ENCODE measurements at places on chromosomes 6 and 20.
A peak's percentile ranks its signal among the peaks of the same experiment; 100 is the strongest.

DNA sequence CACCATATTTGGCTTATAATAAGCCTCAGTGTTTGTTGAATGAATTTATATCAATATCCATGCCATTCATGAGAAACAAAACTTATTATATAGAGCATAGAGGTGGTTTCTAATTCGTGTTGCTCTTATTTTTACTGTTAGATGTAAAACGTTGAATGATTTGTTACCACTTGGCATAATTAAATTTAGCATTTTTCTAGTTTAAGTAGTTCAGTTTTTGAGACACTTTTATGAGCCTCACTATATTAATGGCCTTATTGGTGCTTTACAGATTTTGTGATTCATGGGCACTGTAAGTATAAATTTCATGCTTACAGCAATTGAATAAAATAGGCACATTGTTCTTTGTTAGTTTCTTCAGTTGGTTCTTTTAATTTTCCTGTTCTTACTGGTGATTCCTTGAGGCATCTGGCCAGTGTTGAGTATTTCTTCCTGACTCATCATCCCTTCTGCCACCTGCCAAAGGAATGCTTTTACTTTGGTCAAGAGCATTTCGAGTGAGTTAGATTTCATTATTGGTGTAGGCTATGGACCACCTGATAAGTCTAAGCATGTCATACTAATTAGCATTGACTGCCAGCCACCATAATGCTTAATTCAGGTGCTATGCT is 34.8 kb downstream of the CDKAL1 start:
- DNase-seq: no peak

DNA sequence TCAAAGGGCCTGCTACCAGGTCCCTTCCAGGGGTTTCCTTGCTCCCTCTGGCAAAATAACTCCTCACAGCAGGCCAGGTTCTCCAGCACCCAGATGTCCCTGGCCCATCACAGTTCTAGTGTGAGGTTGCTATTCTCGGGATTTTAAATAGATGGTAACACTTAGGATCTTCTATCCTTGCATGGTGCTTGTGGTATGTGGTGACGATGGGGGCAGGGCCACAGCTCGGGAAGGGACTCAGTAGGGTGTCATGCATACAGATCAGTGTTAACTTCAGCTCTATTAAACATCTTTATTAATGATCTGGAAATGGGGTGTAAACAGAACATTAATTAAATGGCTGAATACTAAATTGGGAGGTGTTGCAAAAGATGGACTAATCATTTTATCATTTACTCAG is 323.8 kb downstream of the QKI start:
- DNase-seq: no peak

DNA sequence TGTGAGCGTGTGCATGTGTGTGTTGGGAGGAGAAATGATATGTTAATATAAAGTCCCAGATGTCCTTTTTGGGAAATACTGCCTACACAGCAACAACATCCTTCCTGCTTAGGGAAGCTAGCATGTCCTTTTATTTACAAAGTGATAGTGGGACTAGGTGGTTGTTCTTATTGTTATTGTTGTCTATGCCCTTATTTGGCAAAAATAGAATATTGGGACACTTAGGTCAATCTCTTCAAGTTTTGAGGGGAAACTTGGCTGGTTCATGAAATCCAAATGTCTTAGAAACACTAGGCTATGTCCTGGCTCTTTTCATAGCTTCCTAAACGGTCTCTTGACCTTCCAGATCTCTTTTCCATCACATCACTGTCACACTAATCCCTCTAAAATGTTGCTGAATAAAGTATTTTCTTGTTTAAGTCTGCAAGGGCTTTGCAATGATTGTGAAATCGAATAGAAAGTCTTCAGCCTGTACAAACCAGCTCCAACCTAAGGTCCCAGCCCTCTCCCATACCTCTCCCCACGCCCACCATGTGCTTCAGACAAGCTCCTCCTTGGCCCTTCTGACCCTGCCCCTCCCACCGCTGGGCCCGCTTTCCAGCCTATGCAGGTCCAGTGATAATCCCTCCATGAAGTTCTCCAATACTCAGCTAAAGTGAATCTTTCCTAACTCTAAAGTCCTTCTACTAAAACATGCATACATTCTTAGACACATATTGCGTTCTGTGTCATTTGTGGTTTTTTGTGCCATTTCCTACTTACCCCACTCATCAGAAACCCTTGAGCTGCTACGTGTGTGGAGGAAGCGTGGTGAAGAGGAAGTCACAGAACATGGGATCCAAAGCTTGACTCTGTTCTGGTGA is 205.1 kb downstream of the LY86 start:
- DNase-seq: no peak

DNA sequence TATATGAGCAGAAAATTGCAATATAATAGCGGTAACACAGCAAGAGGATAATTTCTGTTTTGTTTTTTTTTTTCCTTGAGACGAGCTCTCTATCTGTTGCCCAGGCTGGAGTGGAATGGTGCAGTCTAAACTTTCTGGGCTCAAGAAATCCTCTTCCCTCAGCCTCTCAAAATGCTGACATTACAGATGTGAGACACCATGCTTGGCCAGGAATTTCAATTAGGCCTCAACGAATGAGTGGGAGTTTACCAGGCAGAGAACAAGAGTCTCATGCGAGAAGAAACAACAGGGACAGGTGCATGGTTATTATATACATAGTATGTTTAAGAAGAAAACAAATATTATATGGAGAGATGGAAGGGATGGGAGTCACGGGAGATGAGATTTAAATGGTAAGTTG is 111.4 kb downstream of the ATXN1 start:
- DNase-seq: no peak

DNA sequence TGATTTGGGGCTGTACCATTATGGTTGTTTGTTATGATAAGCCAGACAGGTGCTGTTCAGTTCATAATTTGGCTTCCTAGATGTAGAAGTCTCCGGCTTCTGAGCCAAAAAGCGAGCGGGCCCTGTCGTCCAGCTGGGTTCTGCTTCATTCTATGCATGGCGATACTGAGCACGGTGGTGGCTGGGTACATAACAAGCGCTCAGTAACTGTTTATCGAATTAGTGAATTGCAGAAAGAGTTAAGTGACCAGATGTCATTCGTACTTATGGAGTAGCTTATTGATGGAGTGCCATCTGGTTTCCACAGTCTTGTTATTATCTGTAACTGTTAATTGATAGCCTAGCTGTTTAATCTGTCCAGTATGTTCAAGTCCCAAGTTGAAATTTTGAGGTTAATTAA is 85.0 kb downstream of the DTD1 start:
- DNase-seq: no peak

GRCh38 chr20:3815703-3816315 is 4.5 kb upstream of the AP5S1 start:
- peak; percentile 76 for DNase-seq

- DNase-seq: no peak
These were observed 102.1 kb downstream of the KCNB1 start for GRCh38 chr20:49380337-49380780.

DNA sequence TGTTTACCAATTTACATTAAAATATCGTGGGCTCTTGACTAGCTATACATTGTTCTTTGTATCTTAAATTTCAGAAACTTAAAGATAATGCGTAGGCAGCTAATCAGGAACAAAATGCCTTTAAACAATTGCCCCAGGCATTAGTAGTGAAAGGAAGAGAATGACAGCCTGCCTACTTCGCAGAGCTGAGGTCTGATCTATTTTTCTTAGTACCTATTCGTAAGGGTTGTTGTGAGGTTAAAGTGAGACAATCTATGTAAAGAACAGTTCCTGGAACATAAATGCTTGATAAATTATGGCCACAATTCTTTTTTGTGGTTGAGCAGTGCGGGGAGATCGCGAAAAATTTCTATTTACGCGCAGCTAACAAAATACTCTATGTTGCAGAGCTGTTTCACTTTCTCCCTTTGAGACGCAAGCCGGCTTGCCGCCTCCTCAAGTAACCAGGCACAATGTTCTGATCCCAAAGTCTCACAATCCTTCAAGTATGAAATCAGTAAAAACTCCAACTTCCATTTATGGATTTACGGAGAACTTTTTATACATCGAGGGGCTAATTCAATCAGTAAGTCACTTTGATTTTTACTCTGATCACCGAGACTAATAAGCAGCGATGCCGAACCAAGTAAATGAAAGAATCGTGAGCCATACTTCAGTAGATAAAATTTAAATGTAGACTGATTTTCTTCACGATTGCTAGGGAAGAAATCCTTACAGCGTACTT is 878 bp upstream of the PNRC1 start:
- DNase-seq: peak; percentile 58

DNA sequence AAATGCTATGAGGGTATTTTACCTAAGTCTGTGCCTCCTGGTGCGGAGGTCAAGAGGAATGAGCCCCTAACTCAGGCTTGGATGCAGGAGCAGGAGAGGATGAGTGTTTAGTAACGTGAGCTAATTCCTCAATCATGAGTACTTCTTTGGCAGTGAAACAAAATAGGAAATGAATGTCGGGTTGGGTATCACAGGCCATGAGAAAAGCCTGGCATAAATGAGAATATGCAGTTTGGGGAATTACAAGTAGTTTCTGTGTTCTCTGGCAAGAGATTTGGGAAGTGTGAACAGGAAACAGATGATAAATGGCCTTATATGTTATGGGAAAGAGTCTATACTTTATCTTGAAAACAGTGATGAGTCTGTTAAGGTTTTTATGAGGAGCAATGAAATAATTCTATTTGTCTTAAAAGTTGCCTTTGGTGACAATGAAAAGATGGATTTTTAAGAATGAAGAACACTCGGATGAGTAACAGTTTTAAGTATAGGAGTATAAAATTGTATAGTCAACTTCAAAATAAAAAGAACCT is 59.0 kb upstream of the RNF146 start:
- no peak for DNase-seq

DNA sequence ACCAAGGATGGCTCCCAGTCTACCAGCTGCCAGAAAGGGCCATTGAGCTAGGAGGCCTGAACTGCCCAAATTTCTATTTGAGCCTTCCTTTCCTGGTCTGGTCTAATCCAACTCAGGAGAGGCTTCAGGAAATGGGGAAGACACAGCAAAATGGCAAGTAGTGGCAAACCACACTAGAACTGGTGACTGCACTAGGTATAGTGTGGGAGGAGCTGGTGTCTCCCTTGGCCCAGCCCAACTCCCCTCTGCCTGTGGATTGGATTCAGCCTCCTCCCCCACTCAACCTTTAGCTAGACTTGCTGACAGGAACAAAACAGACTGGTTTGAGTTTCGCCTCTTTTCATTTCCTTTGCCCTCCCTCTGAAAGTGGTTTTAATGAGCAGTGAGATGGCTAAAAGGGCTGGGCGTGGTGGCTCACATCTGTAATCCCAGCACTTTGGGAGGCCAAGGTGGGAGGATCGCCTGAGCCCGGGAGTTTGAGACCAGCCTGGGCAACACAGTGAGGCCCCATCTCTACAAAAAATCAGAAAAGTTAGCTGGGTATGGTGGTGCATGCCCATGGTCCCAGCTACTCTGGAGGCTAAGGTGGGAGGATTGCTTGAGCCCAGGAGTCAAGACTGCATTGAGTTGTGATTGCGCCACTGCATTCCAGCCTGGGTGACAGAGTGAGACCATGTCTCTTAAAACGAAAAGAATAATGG is 17.5 kb downstream of the MRPS18A start:
- DNase-seq: no peak

DNA sequence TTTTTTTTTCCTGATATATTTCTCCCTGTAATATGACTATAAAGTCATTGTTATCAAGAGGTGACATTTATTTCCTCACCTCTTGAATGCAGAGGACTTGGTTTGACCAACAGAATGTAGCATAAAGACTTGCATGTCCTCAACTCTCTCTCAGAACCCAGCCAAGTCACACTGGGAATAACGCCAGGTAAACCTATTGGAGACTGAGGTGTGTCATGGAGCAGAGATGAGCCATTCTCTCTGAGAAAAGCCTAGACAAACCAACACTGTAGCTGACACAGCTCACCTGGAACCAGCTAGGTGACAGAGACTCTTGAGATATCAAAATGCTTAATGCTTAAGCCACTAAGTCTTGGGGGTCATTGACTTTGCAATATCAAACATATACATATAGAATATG is 533.6 kb downstream of the HAO1 start:
- no peak for DNase-seq

- DNase-seq: no peak
These were observed 10.6 kb downstream of the NRN1 start for GRCh38 chr6:5995949-5996713.

DNA sequence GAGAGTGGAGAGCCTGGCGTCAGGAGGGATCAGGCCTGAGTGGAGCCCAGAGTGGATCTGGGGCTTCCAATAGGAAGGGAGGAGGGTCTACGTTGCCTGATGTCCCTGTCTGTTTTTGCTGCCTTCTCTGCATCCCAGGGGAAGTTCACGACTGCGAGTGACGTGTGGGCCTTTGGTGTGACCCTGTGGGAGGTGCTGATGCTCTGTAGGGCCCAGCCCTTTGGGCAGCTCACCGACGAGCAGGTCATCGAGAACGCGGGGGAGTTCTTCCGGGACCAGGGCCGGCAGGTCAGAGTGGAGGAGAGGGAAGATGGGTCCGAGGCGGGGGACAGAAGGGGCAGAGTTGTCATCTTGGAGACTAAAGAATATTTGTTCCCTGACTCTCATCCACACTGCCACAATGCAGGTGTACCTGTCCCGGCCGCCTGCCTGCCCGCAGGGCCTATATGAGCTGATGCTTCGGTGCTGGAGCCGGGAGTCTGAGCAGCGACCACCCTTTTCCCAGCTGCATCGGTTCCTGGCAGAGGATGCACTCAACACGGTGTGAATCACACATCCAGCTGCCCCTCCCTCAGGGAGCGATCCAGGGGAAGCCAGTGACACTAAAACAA is 9.2 kb upstream of the GTF2H4 start:
- DNase-seq: no peak

- DNase-seq: no peak
These were observed 81.3 kb downstream of the RFPL4B start for GRCh38 chr6:112428477-112428876.

- no peak for DNase-seq
These were observed 1.5 kb upstream of the PHIP start for GRCh38 chr6:79079561-79080041.

DNA sequence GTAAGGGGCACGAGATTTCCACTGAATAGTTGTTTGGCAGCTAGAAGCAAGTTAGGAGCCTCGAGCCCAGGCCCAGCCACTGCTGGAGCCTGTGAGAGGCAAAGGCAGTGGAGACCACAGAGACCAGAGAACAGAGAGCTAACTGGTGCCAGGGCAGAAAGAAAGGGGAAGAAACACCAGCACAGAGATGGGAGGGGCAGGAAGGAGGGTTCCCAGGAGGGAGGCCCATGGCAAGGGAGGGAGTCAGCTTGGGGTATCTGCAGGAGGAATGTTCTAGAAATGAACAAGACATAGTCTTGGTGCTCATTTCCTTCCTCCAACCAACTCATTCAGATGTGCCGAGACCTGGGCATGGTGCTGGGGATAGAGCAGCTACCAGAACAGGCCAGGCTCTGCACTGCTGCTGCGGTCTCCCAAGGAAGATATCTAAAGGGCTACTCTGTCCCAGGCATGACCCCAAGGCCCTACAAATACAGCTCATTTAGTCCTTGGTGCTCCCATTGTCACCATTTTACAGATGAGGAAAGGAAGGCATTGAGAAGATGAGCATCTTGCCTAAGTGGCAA is 10.7 kb downstream of the ANGPT4 start:
- no peak for DNase-seq

GRCh38 chr6:7249946-7250643 is 62.9 kb downstream of the SSR1 start:
- no peak for DNase-seq
